ENCODE measurements at places on chromosomes 12 and 14.
A peak's percentile ranks its signal among the peaks of the same experiment; 100 is the strongest.

GRCh38 chr14:51638071-51638944 is 13.4 kb upstream of the FRMD6 start:
- DNase-seq = peak; percentile 34

DNA sequence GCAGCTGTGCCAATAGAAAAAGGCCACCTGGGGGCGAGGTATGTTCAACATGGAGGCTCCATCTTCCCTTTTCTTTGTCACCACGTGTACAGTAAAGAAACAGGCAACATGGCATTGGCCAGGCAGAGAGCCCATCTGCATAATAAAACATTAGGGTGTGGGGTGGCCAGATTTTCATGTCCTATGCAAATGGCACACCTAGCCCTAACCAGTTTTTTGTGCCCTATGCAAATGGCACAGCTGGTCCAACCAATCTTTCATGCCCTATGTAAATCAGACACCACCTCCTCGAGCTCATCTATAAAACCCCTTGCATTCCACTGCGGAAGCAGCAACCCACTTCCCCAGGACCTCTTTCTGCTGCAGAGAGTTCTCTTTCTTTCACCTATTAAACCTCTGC is 149.1 kb upstream of the RGS6 start:
- DNase-seq = no peak

- DNase-seq = no peak
Measured at GRCh38 chr14:90507428-90507827, 110.6 kb downstream of the CALM1 start.

GRCh38 chr12:103680591-103681141 is 93.6 kb downstream of the STAB2 start:
- DNase-seq = no peak

DNA sequence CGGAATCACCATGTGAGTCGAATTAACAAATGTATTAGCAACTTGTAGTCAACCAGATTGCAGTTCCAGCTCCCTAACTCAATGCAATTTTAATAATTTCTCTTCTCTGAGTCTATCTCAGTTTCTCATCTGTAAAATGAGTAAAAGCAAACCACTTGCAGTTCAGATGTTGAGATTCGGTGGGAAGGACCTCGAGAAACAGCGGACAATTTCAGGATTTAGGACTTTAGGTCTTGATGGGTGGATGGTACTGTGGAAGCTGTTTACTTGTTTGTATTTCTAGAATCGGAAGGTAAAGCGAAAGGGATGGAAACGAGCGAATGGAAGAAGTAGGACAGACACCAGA is 510 bp upstream of the TTC8 start:
- DNase-seq = no peak

Measured in hepatocyte (in vitro differentiated cells).